Lower lobe of right lung (tissue), 2 donors: ENCODE measurements at places on chromosomes 5 and 9. TPM values are rescaled to one million over a fixed set of nuclear protein-coding genes. Genes with fewer than 3 reads are reported as not detected.

Gene ALDH7A1
- total RNA-seq = 23.7 TPM

Gene FGF1
- 0.97 TPM for total RNA-seq

Gene ADAMTS13
- 1.9 TPM for total RNA-seq

Gene PCDHB15
- 2.8 TPM for total RNA-seq

Gene TMEM203
- 26.6 TPM for total RNA-seq

Gene PCDHGB5
- 9.1 TPM for total RNA-seq

Gene HACD4
- total RNA-seq = 13.5 TPM

Gene HK3
- 61.2 TPM for total RNA-seq

DNA sequence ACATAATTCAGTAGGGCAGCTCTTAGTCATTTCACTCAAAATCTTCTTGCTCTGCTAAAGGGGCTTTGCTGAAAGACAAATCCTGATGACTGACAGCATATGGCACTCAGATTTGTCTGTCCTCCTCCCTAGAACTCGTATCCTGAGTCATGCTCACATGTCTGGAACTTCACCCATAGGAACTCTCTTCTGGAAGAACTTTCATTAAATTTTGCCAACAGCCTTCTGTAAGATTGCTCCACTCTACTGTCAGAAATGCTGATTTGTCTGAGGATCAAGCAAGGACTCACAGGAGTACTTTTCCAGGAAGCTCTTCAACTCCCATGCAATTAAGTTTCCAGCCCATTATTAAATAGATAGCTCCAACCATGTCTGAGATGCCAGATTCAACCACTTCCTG lies 59.8 kb upstream of the SNX2 start:
- no peak for DNase-seq

GRCh38 chr5:147949711-147950573 lies 43.6 kb upstream of the C5orf46 start:
- no peak for DNase-seq

DNA sequence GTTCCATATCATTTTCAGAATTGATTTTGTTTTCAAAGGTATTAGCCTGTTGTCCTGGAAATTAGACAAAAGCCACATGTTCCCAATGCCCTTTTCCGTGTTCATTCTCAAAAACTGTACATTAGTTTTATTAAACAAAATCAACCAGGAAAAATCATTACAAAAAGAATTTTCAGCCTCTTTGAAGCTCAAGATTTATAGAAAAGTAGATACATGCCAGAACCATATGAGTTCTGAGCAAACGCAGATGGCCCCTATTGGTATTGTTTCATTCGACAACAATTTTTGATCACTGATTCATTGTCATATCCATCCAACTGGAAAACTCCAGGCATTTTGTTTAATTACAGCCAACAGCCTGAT lies 148.5 kb upstream of the GRAMD2B start:
- DNase-seq = no peak

DNA sequence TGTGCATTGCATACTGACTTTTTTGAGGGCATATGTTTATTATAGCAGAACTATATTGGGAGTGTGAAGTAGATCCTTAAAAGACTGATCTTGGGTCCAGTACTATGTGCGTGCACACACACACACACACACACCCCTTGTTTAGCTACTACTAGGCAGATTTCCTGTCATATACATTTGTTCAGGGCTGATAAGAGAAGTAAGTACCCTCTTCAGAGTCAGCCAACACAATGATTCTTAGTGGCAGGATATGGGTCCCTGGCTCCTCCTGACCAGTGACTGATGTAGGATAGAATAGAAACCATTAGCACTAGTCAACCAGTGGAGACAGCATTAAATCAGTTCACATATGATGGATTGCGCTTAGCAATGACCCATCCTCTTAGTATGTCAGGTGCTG lies 76.2 kb upstream of the MIER3 start:
- no peak for DNase-seq

DNA sequence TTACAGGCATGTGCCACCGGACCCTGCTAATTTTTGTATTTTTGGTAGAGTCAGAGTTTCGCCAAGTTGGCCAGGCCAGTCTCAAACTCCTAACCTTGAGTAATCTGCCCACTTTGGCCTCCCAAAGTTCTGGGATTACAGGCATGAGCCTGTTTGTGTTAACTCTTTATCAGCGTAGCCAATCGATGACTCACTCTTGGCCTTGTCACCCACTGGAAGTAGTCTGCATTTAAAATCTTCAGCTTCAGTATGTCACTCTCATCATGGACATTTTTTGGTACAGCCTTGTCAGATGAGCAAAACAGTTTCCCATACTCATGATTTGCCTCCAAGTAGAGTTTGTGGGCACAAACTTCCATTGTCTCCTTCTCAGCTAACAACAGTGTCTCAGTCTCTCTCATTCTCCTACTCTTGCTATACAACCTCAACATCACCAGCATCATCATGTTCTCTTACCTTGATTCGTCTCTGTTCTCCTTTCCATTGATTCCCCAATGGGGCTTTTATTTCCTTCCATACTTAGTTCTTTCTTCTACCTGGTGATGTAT lies 22.5 kb downstream of the MUSK start:
- no peak for DNase-seq

DNA sequence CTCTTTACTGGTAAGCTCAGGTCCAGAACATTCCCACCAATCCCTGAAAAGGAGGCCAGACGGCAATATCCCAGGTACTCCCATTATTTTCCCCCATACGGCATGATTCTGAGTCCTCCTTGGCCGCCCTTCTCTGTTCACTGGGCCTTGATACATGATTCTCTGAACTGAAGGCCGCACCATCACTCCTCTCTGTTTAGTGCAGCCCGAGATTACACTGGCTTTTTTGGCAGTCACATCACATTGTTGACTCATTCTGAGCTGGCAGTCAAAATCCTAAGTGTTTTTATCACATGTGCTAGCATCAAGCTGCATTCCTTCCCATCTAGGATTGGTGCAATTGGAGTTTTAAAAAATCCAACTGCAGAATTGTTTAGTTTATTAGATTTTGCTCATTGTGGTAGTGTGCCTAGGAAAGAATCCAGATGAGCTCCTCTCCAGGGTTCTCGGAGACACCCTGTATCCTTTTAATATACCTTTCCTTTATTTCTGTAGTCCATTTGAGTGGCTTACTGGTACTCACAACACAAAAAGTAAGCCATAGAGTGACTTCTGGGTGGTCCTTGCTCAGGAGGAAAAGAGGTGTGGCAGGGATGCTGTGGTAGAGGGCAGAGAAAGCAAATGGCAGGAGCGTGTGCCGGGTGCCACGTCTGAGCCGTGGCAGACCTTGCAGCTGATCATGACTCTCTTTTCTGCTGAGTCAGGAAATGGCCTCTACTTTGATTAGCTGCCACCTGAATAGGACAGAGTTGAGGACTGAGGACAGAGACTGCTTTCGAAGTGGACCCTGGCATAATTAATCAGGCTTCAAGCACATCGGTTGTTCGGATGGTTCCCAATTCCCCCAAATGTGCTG lies 121.1 kb upstream of the IL12B start:
- DNase-seq = no peak

DNA sequence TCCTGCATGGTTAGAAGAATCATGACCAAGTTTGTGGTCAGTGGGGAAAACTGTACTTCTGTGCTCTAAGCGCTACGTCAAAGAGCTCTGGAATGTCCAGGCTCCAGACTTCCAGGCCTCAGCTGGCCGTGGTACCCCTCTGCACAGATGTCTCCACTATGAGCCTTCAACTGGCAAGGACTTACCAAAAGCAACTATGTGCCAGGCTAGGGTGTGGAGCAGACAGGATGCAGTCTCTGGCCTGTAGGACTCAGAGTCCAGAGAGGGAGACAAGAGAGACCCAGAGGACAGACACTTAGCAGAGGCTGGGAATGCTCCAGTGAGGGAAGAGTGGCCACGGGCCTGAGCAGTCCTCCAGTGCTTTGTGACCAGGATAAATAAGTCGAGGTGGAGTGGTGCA lies 31.0 kb upstream of the TCF7 start:
- DNase-seq = no peak

- no peak for DNase-seq
Measured at GRCh38 chr5:168041583-168041982, 249.9 kb upstream of the WWC1 start.

- no peak for DNase-seq
Measured at GRCh38 chr9:1100201-1100600, 50.0 kb downstream of the DMRT2 start.

GRCh38 chr5:53991942-53992341 lies 318.4 kb downstream of the ARL15 start:
- DNase-seq = no peak

DNA sequence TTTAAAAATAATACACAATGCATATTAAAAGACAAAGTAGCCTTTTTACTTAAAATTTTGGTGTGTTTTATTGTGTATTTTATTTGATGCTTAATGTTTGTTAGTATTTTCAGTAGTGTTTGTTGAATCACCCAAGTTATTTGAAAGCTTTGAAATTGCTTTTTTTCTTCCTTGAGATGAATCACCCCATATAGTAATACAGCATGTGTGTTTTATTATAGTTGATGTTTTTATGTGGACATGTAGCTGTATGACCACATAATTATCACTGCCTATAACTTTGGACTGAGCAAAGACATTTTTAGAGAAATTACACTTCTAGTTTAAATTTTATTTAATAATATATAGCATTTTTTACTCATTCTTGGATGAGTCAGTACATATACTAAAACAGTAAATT lies 18.0 kb downstream of the FAM174A start:
- no peak for DNase-seq
